ENCODE measurements at places on chromosomes 7 and 10. TPM values are rescaled to one million over a fixed set of nuclear protein-coding genes. Genes with fewer than 3 reads are reported as not detected.

Gene EVX1
- not detected for total RNA-seq

Gene PLEKHA8
- 15.2 TPM for total RNA-seq

Gene SPDYE6
- total RNA-seq, result not detected

Gene FAM25A
- total RNA-seq, result not detected

Gene NKX1-2
- total RNA-seq, result not detected

Gene GPR26
- total RNA-seq, result not detected

Gene RHBDD2
- total RNA-seq, result 194 TPM

Gene TMEM176B
- total RNA-seq, result not detected
